ENCODE measurements at places on chromosomes 7 and 10. TPM values are rescaled to one million over a fixed set of nuclear protein-coding genes. Genes with fewer than 3 reads are reported as not detected.

DNA sequence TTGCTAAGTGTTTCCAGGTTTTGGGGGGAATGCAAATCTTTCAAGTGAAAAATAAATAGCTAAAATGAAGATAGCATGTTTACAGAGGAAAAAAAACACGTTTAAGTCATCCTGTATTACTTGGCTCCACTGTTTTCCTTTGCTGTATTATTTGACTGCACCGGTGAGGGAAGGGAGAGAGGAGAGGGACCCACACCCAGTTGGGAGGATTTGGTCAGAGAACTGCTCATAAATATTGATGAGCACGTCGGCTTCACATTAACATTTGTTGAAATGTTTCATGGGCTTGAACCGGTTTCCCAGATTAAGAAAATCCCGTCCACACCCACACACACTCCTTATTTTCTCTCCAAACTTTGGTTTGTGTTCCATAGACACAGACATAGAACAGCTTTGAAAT lies 493.8 kb upstream of the MGMT start:
- no peak for DNase-seq

CYP3A5 gene
- 15.4 TPM for total RNA-seq

GRCh38 chr7:155000795-155001194 lies 2.1 kb downstream of the PAXIP1 start:
- no peak for DNase-seq

WDFY4 gene
- total RNA-seq, result 2.3 TPM

EPHA1 gene
- not detected for total RNA-seq

DNA sequence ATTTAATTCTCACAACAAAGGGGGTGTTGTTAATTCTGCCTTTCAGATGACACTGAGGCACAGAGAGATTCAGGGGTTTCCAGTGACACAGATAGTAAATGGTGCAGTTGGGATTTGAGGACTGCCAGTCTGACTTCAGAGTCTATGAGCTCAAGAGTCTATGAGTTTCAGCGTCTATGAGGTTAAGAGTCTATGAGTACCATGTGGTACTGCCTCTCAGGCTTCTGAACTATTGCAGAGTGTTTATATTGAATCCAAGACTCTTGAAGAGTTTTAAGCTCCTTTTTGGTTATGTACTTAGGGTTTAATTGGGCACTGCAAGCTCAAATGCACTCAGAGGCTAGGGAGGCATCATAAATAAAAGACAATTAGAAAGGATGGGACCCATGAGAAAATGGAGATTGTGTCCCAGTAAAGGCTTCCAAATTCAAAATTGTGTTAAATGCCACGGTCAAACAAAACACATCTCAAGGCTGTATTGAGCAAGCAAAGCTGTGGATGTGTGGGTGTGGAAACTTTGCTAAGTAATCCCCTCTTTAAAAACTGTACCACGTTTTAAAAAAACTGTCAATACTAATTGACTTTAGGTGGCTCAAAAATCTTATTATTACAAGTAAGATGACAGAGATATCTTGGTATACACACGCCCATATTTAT lies 123.9 kb upstream of the FAM171A1 start:
- DNase-seq, result no peak

VIPR2 gene
- total RNA-seq, result 14.0 TPM

- DNase-seq, result no peak
Measured at GRCh38 chr10:26737730-26738129, 40.2 kb downstream of the PDSS1 start.

TUBB8 gene
- total RNA-seq, result not detected

DNA sequence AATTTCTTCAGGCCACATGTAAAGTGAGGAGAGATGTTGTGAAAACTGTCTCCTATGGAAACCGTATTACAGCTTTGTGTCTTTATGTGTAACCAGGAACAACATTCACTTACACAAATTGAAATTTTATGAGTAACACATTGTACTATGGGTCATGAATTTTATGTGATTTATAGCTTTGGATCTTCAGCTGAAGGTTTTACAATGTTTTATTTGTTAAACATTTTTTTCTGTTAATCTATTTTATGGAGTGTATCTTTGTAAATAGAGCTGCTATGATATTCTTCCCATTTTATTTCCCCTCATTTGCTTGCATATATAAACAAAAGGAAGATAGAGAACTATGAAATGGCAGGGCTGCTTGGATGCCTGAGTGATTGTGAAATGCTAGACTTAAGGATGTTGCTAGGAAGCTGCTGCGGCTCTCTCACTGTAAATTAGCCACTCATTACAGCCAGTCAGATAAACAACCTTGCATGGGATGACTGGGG lies 104.5 kb upstream of the PCLO start:
- no peak for DNase-seq

DNA sequence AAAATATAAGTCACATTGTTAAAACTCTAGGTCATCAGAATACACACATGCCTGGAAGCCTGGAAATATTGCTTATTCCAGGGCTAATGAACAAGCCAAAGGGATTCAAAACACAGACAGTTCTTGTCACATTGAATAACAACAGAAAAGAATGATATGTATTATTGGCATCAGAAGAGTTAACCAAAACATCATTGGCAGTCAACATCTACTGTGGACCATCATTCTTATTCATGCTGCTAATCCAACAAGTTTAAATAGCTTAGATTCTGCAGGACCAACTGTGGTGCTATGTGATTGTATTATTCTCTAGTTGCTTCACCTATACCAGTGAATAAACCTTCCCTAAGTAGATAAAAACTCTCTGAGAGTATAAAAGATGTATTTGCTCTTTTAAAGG lies 198.3 kb downstream of the NEBL start:
- DNase-seq, result no peak

CHAT gene
- not detected for total RNA-seq

DNA sequence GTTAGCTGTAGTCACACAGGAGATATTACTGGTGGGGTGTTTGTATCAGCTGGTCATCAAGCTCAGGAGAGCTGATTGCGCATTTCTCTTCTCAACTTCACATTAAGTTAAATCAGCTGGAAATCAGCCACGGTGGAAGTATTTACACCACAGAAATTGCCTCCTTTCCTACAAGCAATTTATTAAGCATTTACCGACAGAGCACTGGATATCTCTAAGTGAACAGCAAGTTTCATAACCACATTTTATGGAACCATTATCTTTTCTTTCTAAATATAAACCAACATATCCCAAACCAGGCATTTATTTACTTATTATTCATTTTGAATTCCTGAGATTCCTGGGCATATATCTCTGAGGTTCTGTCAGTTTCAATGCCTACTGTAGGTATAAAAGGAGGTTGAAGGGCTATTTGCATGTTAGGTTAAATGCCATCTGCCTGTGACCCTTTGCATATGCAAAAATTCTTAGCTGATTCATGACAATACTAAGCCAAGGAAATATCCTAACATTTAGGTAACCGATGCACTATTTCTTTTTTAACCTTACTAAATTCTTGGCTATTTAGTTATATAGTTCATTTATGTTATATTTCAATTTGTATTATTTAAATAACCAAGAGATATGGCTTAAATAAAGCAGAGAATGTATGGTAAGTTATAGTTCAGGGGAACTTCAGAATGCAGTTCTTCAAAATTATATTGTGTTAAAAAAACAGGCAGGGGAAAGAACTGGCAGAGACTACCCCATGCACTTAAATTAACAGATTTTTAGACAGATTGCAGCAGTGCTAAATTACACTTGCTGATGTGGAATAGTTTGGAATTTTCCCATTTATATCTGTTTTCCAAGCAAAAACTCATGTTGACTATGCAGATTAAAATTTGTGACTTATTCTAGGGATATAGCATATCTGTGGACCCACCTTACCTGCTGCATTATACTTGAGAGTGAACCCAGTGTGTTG lies 56.8 kb downstream of the DYNC1I1 start:
- DNase-seq, result no peak

DNA sequence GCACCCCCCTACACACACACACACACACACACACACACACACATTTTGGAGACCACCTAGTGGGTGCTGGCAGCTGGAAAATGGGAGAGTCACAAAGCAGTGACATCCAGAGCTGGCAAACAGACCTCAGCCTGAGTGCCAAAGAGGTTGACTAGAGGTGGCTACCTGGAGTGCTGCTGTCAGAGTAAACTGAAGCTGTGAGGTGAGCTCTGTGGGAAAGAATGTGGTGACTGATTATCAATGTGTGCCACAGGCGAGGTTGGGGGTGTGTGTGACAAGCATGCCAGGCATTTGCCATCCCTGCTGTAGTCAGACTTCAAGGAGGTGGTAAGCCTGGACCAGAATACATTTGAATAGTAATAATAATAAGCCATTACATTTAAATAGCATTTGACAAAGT lies 120.6 kb downstream of the SLIT1 start:
- no peak for DNase-seq

- no peak for DNase-seq
Measured at GRCh38 chr10:20767028-20767427, 130.1 kb downstream of the NEBL start.

RHOBTB1 gene
- total RNA-seq, result 11.4 TPM

DNA sequence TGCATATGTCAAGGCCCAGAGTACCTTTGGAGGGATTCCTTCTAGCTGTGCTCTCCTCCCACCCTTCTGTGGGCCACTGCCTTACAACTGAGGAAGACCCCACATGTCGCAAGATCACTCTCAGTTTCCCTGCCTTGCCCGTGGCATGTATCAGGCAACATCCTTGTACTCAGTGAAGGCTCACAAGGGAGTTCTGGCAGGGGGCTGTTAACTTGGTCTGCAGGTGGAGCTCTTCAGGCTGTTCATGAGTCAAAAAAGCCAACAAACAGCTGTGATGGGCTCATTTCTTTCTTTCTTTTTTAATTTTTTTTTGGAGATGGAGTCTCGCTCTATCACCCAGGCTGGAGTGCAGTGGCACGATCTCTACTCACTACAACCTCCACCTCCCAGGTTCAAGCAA lies 513.0 kb upstream of the ANKRD30A start:
- no peak for DNase-seq

GRCh38 chr10:118978316-118978997 lies 51.1 kb upstream of the NANOS1 start:
- DNase-seq, result no peak

DNA sequence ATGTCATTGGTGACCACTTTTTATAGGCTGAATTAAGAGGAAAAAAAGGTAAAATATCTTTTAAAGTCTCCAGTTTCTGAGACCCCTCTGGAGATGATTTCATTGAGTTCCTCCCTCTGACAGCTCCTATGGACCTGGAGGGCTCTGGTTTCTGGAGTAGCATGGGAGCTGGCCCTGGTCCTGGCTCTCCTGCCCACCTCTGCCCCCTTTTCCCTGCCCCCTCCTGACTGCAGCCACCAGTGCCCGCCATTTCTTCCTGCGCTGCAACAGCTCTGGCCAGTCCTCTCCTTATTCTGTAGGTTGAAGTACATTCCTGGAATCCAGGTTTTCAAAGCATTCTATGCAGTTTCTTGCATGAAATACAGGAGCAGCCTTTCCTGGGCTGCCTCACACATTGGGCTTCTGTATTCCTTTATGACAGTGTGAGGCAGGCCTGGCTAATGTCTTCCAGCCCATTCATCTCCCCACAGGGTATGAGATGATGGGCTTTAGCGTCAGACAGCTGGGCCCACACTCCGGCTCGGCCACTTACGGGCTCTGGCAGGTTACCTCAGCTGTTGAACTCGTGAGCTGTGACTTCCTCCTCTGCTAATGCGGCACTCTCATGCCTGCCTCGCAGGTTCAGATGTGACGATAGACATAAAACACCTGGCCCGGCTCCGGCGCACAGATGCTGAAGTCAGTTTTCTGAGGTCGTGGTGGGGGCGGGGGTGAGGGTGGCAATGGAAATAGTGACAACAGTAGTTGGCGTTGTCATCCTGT lies 101.7 kb downstream of the MGMT start:
- no peak for DNase-seq

IQUB gene
- total RNA-seq, result 3.3 TPM

GRCh38 chr10:86250399-86250798 lies 116.2 kb downstream of the GRID1 start:
- DNase-seq, result no peak

PTPN20 gene
- 0.64 TPM for total RNA-seq

DNA sequence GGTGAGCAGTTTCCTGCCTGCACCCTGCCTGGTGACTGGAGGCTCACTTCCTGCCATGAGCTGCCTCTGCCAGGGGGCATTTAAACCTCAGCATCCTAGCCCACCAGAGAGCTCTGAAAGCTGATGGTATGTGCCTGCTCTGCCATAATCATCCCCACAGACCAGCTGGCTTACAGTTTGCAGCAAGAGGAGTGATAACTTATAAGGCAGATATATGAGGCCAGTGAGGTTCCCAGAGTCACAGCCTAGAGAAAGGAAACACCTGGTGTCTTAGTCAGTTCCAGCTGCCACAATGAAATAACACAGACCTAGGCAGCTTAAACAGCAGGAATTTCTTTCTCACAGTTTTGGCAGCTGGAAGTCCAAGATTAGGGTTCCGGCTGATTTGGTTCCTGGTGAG lies 232.0 kb downstream of the PAXIP1 start:
- no peak for DNase-seq

DNA sequence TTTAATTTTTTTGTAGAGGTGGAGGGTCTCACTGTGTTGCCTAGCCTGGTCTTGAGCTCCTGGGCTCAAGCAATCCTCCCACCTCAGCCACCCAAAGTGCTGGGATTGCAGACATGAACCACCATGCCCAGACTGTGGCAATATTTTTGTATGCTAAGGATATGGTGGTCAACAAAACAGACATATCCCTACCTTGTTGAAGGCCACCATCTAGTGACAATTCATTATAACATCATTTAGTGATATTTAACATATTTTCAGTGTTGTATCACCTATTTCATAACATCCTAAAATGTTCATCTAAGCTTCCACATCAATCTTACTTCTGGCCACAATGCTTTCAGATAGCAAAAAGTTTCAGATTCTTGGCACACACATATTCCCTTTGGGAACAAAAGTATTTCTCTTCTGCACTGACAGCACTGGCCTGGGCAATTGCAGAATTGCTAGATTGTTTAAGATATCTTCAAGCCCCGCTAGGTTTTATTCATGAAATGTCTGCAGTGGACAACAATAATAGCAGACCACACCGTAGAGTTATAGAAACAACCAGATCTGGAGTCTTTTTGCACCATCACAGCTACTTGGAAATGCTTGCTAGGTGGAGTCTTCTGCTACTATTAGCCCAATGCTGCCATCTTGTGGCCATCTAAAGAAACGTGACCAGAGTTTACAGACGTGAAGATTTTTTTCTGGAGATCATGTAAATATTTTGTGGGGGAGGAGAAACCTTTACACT lies 58.4 kb downstream of the DNAJC12 start:
- DNase-seq, result peak; percentile 45

- DNase-seq, result no peak
Measured at GRCh38 chr10:22673091-22673392, 41.3 kb downstream of the PIP4K2A start.

GRCh38 chr10:93715345-93715744 lies 13.0 kb upstream of the FRA10AC1 start:
- no peak for DNase-seq

DNA sequence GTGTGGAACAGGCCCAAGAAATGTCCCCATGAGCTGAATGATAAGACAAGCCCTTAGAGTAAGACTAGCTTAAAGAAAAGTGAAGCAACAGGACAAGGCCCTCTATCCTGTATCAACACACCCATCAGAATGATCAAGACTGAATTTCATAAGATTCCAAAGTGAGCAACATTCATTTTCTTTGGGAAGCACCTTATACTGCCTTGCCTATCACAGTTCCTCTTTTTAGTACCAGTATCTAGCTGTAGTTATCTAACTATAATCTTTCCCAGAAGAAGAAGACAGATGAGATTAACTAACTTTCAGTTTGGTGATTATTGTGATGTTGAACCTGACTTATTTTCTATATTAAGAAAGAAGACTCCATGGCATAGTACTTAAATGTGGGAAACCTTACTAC lies 391.2 kb downstream of the PHTF2 start:
- no peak for DNase-seq
